T-helper 1 cell treated with Interleukin-12 subunit alpha and Interleukin-12 subunit beta and Interleukin-4 antibody, amounts not matched to agents 30 ng/mL and 1 ng/mL, for 36 hours (primary cell): ENCODE measurements at places on chromosomes 1 and 21. TPM values are rescaled to one million over a fixed set of nuclear protein-coding genes. Genes with fewer than 3 reads are reported as not detected.

The ETNK2 gene
- total RNA-seq: not detected in 2 replicates

The PDC gene
- total RNA-seq: not detected in 2 replicates

The LCA5L gene
- 0.07 TPM in 1 of 2 replicates, not detected in the other for total RNA-seq

The CELA3A gene
- total RNA-seq: not detected in 2 replicates

The NEGR1 gene
- not detected in 2 replicates for total RNA-seq

The INKA2 gene
- 1.3 and 2.5 TPM in 2 replicates for total RNA-seq

The CD1B gene
- not detected in 2 replicates for total RNA-seq

The MOV10 gene
- total RNA-seq: 128 and 134 TPM in 2 replicates

The SLC16A4 gene
- total RNA-seq: 0.15 and 0.56 TPM in 2 replicates
